Stimulated activated CD8-positive, alpha-beta memory T cell treated with anti-CD3 and anti-CD28 coated beads, Interleukin-7, amount 100 ng/mL, for 48 hours (primary cell): ENCODE measurements at places on chromosomes 6 and 20.

DNA sequence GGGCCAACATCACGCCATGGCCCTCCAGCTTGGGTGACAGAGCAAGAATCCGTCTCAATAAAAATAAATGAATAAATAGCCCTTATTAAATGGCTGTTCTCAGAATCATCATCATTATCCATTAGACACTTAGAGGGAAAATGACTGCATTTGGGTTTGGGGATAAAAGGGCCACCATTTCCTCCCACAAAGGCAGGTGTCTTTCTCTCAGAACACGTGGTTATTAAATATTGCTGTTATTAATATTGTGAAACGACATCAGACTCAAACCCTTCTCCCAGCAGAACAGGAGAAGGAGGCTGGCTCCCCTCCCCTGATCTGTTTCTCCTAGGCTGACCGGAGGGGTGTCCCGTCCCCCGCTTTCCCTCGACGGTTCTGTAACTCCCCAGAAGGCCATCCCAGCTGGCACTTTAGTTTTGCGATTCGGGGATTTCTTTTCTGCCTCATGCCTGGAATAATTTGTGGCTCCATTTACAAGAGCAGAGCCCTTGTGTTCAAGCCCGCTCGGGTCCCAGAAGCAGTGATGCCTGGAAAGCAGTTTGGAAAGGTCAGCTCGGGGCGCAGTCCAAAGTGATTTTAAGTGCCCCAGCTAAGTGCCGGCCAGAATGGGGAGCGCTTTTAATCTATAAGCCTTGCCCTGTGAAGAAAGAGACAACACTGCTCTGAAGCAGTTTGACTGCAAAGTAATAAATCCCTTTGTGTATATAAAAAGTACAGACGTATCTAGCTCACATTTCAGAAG, 41.9 kb downstream of the EYA2 start:
- DNase-seq, result no peak

DNA sequence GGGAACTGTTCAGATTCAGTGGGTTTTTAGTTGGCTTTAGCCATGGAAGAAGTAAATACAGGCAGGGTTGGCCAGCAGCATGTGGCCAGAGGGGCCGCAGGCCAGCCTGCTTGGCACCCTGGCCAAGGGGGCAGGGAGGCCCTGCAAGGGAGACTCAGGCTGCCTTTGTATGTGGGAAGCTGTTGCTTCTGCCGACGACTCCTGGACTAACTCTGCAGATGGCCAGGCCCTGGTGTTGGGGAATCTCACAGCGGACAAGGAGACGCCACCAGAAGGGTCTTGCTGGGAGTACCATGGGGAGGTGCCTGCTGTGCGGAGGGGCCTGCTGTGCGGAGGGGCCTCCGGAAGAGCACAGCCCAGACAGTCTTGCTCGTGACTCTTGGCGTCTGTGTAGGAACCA, 25.2 kb downstream of the PYGB start:
- no peak for DNase-seq

DNA sequence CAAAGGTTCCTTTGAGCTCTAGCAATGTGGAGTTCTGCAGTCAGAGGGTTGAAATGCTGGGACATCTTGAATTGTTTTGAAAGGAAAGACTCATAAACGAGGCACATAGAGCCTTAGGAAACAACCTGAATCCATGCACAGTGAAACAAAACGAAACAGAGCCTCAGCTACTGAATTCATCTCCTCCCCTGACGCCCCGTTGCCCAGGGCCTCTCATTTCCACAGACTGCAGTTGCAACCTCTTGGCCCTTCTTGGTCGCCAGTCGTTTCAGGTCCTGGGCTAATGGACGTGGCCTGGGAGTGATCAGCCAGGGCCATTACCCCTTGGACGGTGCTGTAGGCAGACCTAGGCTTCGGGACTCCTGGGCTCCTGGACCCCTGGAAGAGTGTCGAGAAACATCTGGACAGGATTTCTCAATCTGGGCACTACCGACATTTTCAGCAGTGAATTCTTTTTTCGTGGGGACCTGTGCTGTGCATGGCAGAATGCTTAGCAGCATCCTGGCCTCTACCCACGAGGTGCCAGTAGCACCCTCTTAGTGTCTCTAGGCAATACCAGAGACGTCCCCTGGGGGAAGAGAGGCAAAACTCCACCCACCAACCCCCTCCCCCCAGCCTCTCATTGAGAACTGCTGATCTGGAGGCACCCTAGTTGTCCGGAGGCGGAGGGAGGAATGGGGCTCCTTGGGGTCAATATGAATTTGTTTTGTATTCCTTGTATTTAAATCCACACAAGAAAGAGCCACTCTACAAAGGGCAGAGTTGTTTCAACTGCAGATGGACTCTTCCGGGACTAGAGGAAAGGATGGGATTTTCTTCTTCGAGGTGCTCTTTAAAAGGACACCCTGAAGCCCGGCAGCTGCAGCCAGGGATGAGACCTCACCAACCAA, 50.2 kb downstream of the TMEM242 start:
- no peak for DNase-seq

DNA sequence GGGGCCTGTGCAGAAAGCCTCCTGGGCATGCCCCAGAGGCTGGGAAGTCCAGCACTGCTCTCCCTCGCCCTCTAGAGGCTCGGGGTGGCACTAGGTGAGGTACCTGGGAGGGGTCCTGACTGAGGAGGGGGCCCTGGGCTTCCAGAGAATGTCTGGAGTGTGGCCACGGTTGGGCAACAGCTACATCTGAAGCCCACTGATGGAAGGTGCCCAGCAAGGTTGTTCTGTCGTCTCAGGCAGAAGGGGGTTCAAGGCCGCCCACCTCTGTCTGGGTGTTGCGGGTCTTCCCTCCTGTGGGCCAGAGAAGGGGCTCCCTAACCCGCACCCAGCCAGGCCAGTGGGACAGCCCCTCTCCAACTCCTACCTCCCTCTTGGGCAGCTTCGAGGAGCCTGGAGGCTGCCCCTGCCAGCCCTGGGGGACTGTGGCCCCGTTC, 11.4 kb upstream of the VEGFA start:
- no peak for DNase-seq

- DNase-seq, result no peak
Observed at GRCh38 chr6:13272131-13273046, 55.9 kb downstream of the TBC1D7 start.

GRCh38 chr20:21301940-21302663, 1.0 kb upstream of the XRN2 start:
- no peak for DNase-seq

DNA sequence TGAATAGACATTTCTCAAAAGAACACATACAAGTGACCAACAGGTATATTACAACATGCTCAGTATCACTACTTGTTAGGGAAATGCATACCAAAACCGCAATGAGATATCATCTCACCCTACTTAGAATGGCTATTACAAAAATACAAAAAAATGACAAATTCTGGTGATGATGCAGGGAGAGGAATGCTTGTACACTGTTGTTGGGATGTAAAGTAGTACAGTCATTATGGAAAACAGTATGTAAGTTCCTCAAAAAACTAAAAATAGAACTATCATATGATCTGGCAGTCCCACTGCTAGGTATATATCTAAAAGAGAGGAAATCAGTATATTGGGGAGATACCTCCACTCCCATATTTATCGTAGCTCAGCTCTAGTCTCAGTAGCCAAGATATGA, 10.9 kb upstream of the SLC17A5 start:
- DNase-seq, result no peak

DNA sequence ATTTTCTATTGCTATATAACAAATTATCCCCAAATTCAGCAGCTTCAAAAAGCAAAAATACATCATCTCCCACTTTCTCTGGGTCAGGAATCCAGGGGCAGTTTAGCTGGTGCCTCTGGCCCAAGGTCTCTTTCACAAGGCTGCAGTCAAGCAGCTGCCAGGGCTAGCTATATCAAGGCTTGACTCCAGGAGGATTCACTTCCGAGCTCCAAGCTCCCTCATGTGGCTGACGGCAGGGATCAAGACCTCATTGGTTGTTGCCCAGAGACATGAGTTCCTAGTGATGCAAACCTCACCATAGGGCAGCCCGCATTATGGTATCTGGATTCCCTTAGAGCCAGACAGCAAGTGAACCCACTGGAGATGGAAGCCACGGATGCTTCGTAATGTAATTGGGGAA, 1.3 kb upstream of the VNN1 start:
- DNase-seq, result no peak

- no peak for DNase-seq
Observed at GRCh38 chr6:73712535-73713173, 16.7 kb downstream of the CD109 start.

GRCh38 chr20:577167-577791, 32.8 kb downstream of the TCF15 start:
- no peak for DNase-seq
